Stimulated activated CD4-positive, alpha-beta T cell treated with anti-CD3 and anti-CD28 coated beads, Interleukin-15, amount 100 ng/mL, for 48 hours (primary cell): ENCODE measurements at places on chromosomes 3 and 15.
A peak's percentile ranks its signal among the peaks of the same experiment; 100 is the strongest.

DNA sequence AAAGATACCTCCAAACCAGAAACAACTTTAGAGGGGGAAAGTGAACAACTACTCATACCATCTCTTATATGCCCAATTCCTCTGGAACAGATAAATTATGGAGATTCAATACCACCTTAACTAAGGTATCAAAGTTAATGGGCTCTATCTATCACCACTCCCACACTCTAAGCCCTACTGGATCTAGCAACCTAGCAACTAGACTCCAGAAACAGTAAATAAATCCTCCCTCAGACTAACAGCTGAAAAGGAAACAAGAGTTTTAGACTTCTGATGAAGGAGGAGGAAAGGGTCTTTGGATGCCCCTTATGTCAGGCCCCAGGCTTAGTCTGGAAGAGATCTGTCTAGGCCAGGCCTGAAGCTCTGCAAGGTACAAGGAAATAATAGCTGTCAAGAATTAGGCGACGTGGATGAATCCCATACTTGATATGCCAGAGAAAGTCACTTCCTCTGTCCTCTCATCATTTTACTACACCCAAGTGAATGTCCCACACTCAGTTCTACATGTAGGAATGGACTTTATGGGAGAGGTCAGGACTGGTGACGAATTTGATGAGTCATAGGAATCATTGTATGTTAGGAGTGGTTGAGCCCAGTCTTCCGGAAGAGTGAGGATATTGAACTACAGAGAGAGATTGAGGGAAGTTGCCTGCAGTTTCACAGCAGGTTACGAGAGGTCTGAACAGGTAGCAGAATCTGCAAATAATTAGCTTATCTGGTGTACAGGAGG lies 113.8 kb downstream of the AKAP13 start:
- DNase-seq, result no peak

DNA sequence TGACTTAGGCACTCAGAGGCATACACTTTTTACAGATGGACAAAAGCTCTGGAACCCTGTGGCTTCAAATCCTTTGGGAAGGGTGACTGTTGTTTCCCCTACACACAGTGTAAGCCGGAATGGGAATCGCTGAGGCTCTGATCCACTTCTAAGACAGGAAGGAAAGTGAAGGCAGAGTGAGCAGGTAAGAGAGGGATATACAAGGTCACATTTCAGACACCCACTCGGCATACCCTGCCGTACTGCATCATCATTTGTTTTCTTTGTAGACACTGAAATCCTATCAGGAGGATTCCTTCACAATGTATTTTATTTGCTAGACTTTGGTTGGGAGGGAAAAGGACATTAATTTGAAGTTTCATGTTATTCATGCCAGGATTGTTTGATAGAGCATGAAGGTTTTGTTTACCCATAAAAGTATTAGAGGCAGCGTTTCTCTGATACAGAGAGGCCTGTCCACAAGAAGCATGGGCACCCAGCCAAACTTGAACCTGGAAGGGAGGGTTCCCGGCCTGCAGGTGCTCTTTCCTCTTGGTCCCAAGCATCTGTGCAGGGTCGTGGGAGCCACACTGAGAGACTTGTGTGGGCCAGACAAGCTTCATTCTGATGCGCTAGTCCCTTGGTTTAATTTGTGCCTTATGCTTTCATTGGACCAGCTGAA lies 21.9 kb upstream of the POLR2M start:
- no peak for DNase-seq

DNA sequence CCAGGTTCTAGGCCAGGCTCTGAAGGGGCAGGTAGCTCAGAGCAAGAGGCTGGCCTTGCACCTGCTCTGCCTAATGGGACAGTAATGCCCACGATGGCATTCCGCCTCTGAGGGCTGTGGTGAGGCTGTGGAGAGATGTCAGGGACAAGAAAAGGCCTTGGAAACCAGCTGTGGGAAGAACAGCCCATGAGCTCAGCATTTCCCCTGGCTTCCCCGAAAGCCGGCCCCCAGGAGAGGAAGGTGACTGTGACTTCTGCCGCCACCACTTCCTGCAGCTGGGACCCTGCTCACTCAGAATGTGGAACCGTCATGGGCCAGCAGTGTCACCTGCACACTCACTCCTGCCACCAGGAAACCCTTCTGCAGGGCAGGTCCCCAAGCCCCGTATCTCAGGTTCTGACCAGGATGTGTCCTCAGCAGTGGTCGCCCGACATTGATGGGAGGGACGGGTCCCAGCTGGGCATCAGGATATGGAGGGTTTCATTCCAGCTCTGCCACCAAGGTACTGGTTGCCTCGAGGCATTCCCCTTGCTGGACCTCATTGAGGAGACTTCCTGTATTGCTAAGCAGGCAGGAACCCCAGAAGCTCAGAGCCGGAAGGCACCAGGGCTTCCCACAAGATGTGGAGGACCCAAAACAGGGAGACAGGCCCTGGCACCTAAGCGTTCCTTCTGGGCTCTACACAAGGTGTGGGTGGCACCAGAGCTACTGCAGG lies 30.7 kb downstream of the SEMA7A start:
- DNase-seq, result peak; percentile 81

DNA sequence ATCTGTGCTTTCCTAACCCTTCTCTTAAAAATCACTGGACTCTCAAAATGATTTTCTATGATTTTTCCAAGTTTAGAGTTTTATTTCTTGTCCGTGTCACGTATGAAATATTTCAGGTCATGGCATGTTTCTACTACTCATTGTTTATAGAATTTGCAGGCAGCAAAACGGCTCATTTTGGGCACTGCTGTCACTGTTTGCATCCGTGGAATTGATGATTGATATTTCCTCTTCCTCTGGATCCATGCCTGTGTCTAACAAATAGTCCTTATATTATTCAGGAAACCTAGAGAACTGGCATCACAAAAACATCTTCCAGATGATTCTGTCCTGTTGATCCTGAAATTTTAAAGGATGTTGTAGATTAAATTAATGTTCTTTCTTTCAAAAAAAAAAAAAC lies 47.6 kb downstream of the LARS2 start:
- DNase-seq, result no peak

- no peak for DNase-seq
These were observed 4.8 kb downstream of the CSRNP1 start for GRCh38 chr3:39148435-39149058.

DNA sequence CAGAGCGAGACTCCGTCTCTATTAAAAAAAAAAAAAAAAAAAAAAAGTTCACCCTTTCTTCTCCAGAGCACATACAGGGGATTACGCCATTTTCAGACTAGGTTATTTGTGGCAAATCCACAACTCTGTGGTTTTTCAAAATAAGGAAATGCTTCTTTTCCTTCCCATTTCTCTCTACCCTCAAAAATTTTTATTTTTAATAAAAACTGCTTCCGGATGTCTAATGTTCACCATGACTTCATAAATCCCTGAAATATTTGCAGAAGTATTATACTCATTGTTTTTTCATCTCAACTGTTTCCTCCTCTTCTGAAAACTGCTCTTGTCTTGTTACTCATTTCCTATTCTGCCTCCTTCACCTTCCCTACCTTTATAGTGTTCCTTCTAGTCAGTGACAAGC lies 45.0 kb upstream of the SLC12A8 start:
- no peak for DNase-seq
